ENCODE measurements at places on chromosomes 7 and 10.

- no peak for DNase-seq
Observed at GRCh38 chr7:123917878-123918277, 7.2 kb upstream of the SPAM1 start.

DNA sequence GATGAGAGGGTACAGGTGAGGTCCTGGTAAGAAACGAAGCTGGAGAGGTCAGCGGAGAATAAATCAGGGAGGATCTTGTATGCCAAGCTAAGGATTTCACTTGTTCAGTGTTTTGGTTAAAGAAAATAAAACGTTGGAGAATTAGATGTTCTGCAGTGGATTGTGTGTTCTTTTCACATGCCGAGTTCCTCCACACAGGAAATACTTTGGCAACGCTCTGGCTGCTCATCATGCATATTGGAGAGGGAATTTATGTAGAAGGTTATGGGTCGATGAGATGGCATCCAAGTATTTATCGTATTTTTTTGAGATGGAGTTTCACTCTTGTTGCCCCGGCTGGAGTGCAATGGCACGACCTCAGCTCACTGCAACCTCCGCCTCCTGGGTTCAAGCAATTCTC lies 11.0 kb downstream of the RPS24 start:
- no peak for DNase-seq

DNA sequence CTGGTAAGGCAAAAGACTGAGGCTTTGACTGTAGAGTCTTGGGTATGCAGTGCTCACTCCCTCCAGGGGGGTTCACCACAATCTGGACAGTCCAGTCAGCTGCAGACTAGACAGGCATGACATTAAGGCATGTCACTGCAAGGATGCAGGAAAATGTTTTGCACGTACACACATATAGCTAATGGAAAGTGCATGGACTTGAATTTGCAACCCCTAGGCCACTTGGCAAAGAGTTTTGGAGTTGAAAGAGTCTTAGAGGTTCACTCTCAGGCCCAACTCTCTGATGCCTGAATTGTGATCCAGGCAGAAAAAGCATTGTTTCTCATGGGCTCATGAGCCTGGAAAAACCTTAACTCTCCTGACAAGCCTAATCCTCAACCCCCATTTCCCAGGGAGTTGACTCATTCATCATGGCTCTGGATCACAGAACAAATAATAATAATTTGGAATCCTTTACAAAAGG lies 51.9 kb downstream of the LAMB4 start:
- DNase-seq = no peak

- no peak for DNase-seq
Observed at GRCh38 chr10:5999440-6000165, 22.3 kb upstream of the IL15RA start.

- no peak for DNase-seq
Observed at GRCh38 chr7:4699841-4700240, 17.7 kb downstream of the FOXK1 start.

DNA sequence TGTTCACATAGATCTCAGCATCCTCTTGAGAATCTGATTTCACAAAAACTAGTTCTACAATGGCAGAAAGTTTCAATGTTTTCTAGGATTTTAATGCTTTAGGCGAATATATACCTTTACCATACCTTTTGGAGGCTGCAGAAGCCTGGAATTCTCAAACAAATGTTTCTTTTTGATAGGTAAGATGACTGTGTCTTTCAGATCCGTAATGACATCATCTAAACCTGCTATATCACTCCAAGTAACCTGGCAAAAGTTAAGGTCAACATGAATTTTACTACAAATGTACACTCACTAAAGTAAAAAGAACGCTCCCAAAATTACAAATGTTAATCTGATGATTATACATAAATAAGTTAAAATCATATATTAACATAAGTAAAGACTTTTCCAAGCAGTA lies 27.8 kb downstream of the ATAD1 start:
- DNase-seq = no peak

GRCh38 chr10:10956681-10957542 lies 60.8 kb upstream of the CELF2 start:
- no peak for DNase-seq

DNA sequence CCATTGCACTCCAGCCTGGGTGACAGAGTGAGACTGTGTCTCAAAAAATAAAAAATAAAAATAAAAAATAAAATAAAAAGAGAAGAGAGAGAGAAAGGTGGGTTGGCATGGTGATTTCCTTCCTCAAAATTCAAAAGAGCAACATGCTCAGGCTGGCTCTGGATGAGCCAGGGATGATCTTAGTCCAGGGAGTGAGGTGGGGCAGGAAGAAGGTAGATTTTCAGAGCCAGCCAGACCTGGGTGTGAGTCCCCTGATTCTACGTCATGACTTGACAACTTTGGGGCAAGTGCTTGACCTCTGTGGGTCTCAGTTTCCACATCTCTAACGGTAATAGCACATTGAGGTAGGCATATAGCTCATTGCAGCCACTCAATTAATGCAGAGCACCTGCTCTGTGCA lies 109.4 kb upstream of the CTBP2 start:
- DNase-seq = no peak

- peak; percentile 23 for DNase-seq
Observed at GRCh38 chr10:124530215-124530665, 68.6 kb downstream of the LHPP start.

GRCh38 chr7:3950249-3950648 lies 649.2 kb downstream of the SDK1 start:
- DNase-seq = no peak
